MV-4-11 (cell line): ENCODE measurements at places on chromosomes 2 and 18.

DNA sequence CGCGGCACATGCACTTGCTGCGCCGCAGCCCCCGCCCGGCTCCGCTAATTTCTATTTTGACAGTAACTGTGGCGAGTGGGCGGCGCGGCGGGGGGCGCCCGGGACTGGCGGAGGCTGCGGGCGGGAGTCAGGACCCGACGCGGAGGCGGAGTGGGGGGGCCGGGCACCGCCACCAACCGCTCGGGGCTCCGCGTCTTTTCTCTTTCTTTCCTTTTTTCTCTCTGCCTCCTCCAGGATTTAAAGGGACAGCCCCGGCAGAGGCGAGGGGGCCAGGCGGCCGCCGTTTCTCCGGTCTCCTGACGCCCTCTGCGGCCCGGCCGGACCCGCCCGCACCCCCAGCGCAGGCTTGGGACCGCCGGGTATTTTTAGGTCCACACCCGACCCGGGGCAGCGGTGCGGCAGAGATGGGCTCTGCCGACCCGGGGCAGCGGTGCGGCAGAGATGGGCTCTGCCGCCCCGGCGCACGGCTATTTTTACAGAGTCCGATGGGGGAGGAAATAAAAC is 460 bp upstream of the ZBTB7C start:
- DNase-seq, result no peak

- DNase-seq, result no peak
Observed at GRCh38 chr2:16194931-16195680, 254.8 kb downstream of the MYCN start.

DNA sequence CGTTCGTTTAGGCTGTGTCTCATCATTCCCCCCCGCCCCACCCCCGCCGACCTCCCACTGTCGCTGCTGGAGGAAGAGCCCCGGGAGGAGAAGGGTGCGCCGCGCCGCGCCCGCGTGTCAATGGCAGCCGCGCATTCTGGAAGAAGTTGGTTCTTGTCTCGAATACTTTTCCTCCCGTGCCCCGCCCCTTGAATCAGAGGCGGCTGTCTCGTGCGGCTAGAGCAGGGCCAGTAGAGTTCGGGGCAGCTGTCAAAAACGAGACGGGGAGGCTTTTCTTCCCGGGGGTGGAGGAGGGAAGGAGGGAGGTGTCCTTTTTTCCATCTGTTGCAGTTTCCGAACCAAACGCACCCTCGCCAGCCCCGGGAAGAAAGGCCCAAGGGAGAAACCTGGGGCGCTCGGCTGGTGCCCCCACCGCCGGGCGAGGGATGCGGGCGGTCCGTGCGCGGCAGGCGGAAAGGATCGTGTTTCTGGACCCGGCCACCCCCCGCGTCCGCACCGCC is 410 bp upstream of the TGIF1 start:
- DNase-seq, result no peak

GRCh38 chr2:230161184-230161583 is 58.6 kb downstream of the SP110 start:
- peak; percentile 82 for DNase-seq

DNA sequence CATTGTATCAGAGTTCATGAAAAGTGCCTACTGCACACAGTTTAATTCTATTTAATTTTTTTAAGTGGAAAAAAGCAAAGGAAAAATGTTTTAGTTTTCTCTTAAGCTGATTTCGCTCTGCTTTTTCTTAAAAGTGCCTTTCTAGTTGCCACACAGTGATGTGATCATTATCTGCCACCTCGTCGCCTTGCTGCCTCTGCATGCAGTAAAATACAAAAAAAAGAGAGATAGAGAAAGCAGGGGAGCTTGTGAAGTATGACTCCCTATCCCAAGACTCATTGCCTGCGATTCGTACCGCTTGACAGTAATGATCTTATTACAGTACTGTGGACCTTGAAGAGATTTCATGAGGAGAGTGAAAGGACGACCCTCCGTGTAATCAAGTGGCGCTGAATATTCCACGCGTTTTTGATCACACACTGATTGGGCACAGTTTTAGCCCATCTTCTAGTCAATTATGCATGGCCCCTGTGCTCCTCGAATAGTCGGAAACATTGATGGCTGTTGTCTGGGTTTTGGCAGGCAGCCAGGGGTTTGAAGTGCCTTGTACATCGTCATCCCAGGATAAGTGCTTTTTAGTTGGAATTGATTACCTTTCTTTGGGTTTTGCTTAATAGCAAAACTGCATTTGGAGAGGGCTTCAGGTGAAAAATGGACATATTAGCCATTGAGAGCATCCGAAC is 188.3 kb downstream of the GBX2 start:
- DNase-seq, result no peak

GRCh38 chr18:44699572-44700261 is 19.0 kb downstream of the SETBP1 start:
- no peak for DNase-seq

GRCh38 chr2:233112776-233113452 is 52.8 kb downstream of the INPP5D start:
- no peak for DNase-seq

GRCh38 chr2:156309917-156310316 is 22.6 kb downstream of the NR4A2 start:
- no peak for DNase-seq

DNA sequence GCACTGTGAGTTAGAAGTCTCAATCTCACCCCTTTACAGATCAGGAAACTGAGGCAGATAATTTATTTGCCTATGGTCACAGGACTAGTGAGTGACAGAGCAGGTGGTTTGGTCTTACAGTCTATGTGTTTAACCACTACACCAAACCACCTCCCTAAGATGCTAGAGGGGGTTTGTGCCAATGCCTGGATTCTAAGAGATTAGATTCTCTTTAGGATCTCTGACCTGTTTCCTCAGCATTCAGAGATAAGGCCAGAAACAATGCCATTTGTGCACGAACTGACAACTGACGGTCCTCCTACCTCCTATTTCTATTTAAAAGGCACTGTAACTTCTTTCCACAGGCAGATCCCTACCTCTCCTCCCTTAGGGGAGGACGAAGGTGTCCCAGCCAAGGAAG is 2.3 kb upstream of the SLC20A1 start:
- DNase-seq, result no peak

DNA sequence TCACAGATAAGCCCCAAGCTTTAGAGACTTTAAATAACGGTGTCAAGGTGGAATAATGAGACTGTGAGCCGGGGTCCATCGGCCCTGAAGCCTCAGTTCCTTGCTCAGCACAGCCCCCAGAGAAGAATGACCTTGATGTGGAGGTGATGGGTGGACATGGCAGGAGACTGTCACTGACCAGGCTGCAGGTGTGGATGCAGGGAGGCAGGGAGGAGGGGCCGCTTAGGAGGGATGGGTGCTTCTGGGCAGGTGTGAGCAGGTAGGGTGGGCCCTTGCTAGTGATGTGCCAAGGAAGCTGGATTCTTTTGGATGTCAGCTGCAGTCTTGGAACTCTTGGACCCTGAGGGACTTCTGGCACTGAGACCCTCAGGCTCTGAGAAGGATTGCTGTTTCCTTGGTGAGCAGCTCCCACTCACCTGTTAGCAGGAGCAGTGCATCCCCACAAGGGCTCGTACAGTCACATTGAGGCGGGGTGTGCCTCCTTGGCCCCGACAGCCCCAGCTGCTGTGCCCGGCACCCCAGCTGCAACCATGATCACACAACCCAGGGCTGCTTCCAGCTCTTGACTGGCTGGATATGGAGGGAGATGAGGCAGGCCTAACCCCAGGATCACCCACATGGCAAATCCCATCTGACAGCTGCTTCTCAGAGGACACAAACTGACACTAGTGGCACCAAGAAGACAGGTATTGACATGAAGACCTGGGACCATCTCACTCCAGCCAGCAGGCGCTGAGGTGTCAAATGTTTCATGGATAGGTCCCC is 209.8 kb upstream of the HDAC4 start:
- DNase-seq, result no peak

- DNase-seq, result no peak
Observed at GRCh38 chr2:238879621-238880377, 31.9 kb downstream of the TWIST2 start.

DNA sequence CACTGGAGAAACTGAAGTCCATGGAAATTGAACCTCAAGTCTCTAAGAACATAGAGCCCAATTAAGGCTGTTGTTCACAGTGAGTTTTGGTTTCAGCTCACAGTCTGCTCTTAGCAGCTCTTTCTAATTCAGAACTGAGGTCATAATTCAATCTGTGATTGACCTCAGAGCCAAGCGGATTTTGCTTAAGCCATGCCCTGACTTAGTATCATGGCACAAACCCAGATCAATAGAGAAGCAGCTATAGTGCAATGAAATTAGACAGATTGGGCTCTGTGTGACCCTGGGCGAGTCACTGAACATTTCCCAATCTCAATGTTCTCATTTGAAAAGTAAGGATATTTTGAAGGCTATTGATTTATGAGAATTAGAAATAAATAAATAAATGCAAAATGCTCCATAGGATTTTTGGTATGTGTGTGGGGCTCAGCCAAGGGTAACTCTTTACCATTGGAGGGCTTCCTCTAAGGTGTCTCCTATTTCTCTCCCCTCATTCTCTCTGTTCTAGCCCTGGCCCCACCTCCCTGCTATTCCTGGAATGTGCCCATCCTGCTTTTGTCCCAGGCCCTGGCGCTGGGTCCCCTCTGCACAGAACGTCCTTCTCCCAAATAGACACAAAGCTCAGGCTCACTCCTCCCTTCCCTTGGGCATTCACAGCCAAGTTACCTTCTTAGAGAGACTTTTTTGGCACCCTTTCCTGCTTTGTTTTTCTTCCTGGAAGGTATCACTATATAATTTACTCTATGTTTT is 239.6 kb downstream of the LPIN1 start:
- DNase-seq, result no peak

DNA sequence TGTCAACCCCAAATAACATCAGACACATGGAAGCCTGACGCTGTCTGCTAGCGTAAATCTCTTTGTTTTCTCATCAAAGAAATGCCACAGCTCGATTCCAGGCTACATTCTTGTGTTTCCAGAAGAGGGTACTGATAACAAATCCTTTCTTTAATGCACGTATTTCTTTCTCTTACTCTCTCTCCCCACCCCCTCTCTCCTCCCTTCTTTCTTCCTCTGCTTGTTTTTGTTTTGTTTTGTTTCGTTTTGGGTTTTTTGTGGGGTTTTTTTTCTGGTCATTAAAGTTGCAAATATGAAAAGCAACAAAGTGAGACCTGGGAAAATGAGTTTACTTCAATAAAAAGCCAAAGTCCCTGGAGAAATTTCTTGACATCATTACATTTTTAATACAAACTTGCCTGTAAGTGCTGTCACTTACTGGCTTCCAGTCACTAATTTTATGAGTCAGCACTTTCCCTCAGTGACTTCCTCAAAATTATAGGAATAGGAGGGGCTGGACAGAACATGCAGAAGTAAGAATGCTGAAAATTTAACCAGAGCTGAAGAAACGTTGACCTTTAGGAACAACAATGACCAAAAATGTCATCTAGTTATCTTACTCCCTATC is 106.7 kb upstream of the NABP1 start:
- peak; percentile 78 for DNase-seq
